Globus pallidus (tissue), 1 donor: ENCODE measurements at places on chromosomes 1 and 21.

DNA sequence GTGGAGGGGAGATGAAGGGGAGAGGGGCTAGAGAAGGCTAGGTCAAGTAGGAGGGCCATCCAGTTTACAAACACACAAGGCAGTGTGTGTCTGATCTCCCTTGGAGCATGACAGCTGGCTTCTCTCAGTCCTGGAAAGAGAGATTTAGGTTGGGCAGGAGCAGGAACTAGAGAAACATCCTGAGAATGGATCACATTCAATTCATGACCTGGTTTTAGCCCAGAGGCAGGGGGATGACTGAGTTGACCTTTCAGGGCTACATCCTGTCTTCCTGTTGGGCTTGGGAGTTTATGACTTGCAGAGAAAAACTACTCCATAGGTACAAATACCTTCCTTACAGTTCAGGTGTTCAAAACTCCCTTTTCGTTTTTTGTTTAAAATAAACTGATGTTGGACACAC lies 97.0 kb downstream of the IGSF21 start:
- DNase-seq, result no peak

DNA sequence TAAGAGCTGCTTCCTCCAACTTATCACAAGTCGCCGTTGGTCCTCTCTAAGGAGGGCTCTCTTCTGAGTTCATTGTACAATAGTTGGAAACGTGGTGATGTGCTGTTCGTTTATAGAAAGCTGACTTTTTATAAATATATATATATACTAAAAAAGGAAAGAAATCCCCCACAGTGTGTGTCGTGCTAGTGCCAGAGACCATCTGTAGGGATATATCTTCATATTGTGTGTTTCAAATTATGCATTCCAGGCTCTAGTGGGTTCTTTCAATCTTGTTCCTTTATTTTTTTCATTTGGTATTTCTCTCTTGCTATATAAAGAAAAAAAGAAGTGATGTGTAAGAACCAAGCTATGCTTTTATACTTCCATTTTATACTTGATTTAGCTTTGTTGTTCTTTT lies 111.8 kb downstream of the TAS1R2 start:
- DNase-seq, result no peak

DNA sequence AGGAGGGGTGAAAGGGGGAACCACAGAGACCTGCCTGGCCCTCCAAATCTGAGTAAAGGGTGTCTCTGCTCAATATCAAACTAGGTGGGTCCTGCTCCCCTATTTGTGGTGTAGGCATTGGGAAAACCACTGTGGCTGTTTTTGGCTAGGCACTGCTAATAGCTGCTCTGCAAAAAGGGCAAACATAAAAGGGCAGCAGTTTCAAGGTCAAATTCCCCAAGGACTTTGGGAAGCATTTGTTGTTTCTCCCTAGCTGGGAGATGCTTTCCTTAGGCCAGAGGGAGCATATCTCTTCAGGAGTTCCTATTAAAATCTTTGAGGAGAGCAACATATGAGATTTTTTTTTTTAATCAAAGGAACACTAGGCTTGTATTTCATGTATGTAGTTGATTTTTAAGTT lies 2.4 kb downstream of the C1orf162 start:
- DNase-seq, result no peak

GRCh38 chr21:31514598-31514997 lies 144.9 kb upstream of the SOD1 start:
- DNase-seq, result peak; percentile 96

DNA sequence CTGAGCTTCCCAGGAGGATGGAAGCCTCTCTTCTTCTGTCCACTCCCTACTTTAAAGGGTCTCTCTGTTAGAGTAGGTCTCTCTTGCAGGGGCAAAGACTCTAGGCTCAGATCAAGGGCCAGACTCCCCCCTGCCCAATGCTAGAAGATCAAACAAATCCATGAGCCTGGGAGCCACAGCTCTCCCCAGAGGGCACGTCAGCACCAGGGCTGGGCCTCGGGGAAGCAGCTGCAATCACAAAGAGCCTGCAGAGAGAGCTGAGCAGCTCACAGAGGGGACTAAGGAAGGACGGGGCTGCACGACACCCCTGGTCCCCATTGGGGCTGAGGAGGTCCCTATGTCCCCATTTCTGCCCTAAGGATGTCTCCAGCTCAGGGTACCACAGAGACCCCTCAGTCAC lies 3.9 kb downstream of the CNTN2 start:
- DNase-seq, result peak; percentile 89

DNA sequence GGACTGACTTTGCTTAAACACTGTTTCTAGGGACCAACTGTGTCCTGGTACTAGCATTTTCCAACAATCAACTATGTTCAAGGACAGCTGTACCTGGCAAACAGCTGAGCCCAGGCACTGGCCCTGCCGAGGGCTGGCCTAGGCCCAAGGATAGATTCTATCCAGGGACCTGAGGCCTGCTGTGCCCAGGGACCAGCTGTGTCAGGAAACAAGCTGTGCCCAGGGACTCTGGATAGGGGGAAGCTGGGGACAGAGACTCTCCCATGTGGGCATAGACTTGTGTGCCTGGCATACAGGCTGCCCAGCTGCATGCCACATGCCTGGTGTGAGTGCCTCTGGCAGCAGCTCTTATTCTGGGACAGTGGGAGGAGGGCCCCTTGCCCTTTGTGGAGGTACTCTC lies 38.1 kb upstream of the POU3F1 start:
- peak; percentile 15 for DNase-seq

DNA sequence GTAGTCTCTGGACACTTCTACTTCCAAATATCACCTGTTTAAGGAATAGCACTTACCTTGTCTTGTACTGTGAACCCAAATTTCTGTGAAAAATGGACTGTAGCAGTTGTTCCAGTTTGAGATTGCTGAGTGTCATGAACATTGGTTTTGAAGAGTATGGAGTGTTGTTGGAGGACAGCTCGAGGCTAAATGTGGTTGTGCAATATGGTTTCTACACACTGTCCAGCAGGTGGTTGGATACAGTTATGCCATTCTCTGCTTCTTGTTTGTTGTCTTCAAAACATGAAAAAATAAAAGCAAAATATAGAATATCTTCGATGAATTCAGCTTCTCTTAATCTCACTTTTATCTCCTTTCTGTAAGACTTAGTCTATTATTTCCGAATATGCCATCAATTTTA lies 67.1 kb downstream of the DDR2 start:
- DNase-seq, result no peak

DNA sequence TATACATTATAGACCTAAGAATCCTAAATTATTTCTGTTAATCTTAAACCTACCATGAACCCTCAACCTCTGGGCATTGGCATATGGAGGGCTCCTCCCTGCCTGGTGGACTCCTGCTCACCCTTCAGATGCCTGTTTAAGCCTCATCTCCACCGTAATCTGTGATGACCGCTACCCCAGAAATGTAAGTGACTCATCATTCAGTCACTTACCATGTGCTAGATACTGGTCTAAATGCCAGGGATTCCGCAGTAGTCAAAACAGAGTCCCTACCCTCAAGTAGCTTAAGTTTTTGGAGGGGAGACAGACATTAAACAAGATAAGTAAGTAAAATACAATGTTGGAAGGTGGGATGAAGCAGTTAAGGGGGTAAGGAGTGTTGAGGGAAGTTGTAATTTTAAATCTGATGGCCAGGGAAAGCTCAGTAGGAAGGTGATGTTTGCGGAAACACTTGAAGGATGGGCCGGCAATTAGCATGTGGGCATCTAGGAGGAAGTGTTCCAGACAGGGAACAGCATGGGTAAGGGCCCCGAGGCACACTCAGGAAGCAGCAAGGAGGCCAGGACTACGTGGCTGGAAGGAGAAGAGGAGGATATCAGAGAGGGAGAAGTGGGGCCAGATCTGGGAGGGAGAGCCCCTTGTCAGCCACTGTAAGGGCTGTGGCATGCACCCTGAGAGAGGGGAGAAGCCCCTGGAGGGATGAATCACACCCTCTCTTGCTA lies 141.7 kb upstream of the HOOK1 start:
- no peak for DNase-seq

DNA sequence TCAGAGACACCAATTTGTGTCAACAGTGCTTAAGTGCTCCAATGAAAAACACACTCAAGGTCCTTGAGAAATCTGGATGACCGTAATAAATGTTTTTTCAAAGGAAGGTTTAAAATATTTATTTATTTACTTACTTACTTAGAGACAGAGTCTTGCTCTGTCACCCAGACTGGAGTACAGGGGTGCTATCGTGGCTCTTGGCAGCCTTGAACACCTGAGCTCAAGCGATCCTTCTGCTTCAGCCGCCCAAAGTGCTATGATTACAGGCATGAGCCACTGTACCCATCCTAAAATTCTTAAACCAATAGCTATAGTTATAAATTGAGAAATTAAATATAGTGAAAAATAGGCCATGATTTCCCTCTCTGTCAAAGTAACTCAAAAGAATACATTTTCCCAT lies 17.3 kb upstream of the ERICH3 start:
- no peak for DNase-seq
